ENCODE measurements at places on chromosomes 16 and 17.

DNA sequence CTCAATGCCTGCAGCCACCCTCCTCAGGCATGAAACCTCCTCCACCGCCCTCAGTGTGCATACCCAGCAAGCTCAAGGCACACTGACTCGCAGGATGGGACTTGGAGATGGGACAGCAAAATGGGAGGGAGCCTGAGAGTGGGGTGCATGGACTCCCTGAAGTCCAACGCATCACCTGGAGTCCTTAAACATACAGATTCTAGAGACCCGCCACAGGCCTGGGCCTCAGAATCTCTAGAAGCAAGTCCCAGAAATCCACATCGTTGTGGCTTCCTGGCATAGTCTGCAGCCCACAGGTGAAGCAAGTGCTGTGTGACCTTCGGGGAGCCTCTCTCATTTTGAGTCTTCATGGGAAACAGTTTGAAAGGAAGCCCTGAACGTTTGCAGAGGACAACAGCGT lies 3.6 kb upstream of the TBX21 start:
- DNase-seq, result no peak

- no peak for DNase-seq
Observed at GRCh38 chr17:64406321-64407200, 15.9 kb upstream of the PECAM1 start.

- DNase-seq, result no peak
Observed at GRCh38 chr16:3904875-3905274, 24.4 kb upstream of the CREBBP start.

DNA sequence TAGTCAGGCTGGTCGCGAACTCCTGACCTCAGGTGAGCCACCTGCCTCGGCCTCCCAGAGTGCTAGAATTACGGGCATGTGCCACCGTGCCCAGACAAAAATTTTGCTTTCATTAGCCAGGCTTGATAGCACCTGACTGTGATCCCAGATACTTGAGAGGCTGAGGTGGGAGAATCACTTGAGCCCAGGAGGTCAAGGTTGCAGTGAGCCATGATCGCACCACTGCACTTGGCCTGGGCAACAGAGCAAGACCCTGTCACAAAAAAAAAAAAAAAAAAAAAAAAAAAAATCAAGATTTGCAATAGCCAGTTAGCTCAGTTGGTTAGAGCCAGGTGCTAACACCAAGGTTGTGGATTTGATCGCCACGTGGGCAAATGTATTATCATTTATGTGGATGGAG lies 6.1 kb upstream of the FXR2 start:
- DNase-seq, result no peak

DNA sequence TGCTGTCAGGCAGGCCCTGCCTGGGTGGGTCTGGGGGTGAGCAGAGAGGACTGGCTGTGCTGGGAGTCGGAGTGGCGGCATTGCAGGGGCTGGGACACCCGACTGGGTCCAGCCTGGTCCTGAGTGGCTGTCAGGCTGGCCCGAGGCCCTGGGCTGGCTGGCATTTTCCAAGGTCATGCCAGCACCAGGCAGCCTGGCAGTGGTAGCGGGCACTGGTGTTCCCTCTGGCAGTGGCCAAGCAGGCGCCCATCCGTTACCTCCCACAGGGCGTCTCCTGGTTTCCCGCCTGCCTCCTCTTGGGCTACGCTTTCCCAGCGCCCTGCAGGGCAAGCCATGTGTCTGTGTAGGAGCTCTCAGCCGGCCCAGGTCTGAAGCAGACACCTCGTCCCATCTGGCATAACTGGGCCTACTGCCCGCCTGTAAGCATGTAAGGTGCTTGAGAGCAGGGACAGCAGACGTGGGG lies 5.7 kb upstream of the PKMYT1 start:
- DNase-seq, result no peak

GRCh38 chr16:67648764-67649407 lies 3.9 kb downstream of the CARMIL2 start:
- no peak for DNase-seq

GRCh38 chr17:67571478-67571877 lies 146.3 kb upstream of the NOL11 start:
- no peak for DNase-seq

DNA sequence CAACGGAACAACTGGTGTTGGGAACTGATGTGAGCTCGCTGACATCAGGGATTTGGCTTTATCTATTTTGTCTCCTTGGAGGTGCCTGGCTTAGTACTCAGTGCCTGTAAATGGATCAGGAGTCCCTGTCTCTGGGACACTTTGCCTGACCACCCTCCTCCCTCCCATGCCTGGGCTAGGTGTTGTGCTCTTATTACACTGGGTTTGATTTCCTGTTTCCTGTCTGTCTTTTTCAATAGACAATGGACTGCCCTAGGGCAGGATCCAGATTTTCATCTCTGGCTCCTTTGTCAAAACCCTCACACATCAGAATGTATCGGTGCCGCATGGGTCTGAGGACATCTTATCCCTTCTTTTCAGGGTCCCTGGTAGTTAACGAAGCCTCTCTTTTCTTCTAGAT lies 223.6 kb upstream of the ASIC2 start:
- no peak for DNase-seq

DNA sequence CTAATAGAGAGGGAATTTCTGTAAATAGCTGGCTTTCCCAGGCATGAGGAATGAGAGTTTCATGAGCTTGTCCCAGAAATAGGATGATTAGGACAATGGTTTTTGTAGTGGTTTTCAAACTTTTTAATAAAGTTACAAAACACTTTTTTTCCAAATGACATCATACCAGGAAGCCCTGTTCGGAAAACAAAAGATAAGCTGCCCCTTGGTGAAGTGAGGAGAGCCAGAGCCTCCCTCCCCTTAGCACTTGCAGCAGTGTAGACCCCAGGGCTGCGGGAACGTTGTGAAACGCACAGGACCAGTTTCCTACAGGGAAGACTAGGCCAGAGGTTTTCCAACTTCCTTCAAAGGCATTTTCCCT lies 7.6 kb downstream of the FBRS start:
- DNase-seq, result no peak

DNA sequence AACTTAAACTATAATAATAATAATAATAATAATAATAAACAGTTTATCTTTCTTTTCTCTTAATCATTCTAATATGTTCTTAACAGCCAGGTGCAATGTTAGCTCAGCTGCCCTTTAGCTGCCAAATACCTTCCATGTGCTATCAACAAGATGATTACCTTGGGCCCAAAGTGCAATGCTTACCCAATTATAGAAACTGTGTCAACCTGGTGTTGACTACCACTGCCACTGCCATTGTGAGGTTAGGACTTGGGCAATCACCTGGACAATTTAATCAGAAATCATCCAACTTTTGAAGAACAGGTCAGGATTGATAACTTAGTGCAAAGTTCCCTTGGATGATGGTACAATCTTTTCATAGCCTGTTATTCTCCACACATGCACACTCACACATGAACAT lies 371.8 kb upstream of the SALL1 start:
- no peak for DNase-seq

- DNase-seq, result no peak
Observed at GRCh38 chr16:6498858-6499257, 833.8 kb upstream of the RBFOX1 start.

- no peak for DNase-seq
Observed at GRCh38 chr17:77119668-77120301, 21.0 kb upstream of the SEC14L1 start.

- no peak for DNase-seq
Observed at GRCh38 chr17:19421219-19421618, 10.2 kb downstream of the RNF112 start.

DNA sequence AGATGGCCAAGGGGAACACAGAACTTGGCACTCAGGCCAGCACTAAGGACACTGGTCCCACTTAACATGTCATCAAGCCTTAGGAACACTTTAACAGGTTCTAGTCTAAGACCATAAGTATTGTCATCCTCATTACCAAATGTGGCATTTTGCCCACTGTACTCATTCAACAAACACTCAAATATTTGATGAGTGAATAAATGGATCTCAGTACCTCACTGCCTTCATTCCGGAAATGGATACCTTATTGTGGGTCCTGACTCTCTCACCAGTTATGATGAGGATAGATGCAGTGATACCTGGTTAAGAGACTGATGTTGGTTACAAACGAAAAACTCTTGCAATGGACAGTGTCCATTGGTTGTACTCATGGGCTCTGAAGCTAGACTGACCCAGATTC lies 455.2 kb upstream of the DYNLRB2 start:
- DNase-seq, result no peak

DNA sequence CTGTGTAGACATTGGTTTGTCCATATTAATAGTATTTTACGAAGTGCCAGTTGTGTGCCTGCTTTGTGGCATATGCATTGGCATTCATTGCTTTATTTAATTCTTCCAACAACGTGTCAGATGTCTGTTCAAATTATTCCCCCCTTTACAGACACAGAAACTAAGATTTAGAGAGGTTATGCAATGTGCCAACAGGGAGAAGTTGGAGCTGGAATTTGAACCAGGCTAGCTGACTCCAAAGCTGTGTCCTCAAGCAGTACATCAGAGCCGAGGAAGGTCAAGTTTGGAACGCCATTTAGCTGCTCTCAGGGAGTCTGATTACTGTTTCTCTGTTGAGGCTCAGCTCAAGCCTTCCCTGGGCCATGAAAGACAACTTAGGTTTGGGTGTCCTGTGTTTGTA lies 232.3 kb downstream of the WWOX start:
- no peak for DNase-seq

GRCh38 chr17:6028294-6028693 lies 41.9 kb upstream of the WSCD1 start:
- no peak for DNase-seq

DNA sequence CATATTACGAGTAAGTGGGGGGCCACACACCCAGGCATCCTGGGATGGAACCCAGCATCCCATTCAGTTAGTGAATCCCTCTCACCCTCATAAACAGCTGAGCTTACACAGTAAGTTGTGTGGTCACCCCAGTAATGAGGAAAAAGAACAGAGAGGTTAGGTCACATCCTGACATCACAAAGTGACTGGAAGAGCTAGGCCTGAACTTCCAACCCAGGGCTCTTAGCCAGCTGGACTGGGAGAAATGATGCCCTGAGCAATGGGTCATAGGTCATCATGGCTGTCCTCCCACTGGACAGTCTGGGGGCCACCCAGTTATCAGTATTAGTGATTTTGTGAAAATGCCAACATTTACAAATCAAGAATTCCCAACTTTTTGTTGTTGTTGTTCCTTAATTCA lies 205.3 kb downstream of the ZNF423 start:
- DNase-seq, result no peak

- peak; percentile 81 for DNase-seq
Observed at GRCh38 chr16:85029408-85029784, 1.8 kb downstream of the KIAA0513 start.

- DNase-seq, result no peak
Observed at GRCh38 chr17:16929035-16929680, 42.8 kb downstream of the TNFRSF13B start.

- DNase-seq, result no peak
Observed at GRCh38 chr17:10932938-10933337, 95.1 kb upstream of the PIRT start.

DNA sequence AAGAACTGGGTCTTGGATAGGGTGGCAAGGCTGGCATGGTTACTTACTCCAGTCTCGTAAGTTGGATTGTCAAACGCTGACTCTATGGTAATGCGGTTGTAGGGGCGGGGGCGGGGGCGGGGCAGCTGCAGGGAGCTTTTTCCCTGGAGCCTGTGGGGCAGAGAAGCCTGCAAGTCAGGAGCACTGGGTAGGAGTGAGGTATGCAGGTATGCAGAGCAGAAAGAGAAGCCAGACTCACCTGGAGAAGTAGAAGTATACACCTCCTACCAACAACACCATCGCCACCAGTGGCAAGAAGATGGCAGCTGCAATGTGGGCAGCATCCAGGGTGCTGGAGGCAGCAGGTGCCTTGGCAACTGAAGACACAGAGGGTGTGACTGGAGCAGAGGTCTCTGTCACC lies 4.8 kb upstream of the PHF12 start:
- DNase-seq, result no peak

DNA sequence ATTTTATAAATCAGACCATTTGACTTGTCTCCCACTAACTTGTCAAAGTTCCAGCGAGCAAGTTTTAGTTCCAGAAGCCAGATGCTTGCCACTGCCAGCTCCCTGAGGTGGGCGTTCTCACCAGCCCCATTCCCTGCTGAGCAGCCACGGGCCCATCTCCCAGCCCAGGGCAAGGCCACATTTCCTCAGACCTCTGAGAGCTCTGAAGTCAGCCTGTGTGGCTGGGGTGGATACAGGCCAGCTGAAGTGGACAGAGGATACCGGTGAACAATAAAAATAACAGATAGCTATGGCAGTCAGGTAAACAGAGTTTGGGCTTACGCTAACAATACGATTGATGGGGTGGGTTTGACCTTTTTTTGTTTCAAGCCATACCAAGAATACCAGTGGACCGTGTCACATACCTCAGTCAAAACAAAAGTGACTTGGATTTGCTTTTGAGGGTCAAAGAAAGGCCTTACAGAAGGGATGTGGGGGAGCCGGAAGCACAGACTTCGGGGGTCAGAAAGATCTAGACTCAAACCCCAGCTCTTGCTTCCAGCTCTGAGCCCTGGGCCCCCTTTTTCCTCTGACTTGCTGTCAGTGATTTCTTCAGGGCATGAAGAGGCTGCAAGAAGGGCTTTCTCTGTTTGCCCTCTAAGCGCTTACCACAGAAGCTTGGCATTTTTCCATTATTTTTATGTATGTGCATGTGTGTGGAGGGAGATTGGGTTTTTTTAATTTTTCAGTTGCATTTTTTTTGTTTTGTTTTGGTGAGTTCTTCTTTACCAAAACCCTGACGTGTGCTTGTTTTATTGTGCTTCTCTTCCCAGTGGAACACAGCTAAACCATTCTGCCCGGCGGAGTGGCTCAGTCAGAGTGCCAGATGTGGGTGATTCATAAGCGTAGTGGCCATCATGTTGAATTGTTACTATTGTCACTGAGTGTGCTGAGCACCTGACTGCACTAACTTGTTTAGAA lies 109.9 kb downstream of the GNAO1 start:
- DNase-seq, result no peak

- no peak for DNase-seq
Observed at GRCh38 chr16:54647725-54648221, 282.9 kb upstream of the IRX5 start.

- DNase-seq, result no peak
Observed at GRCh38 chr17:46803544-46803943, 14.9 kb downstream of the WNT3 start.

DNA sequence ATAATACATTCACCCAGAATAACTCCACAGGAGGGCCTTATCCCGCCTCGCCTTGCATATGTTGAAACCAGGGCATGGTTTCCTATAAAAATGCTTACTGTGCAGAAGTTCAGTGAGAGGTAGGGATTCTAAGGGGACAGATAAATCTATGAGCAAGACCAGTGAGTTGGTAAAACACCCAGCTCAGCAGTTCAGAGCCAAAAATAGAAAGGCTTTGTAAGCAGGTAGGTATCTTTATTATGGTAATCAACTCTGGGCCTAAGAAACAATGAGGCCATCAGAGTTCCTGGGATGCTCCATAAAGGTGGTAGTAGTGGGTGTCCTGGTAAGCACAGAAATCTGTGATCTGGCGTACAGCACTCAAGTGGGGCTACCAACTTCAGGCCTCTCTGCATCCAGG lies 549.4 kb upstream of the CDH5 start:
- DNase-seq, result no peak

All from GM13976 (cell line).